ENCODE measurements at places on chromosomes 11 and 22.

DNA sequence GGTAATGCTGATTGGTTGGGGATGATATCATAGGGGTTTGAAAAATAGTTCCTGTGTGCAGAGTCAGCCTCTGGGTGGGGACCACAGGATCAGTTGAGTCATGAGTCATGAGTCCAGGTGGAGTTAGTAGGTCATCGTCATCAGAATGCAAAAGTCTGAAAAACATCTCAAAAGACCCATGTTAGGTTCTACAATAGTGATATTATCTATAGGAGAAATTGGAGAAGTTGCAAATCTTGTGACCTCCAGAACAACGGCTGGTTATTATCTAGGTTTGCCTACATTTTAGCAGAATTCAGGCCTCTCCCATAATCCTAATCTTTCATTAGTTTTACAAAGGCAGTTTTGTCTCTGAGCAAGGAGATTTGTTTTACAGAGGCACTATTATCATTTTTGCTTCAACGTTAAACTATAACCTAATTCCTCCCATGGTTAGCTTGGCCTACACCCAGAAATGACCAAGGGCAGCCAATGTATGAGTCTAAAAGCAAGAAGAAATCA is 38.9 kb downstream of the MS4A2 start:
- no peak for DNase-seq

- DNase-seq = no peak
Observed at GRCh38 chr11:37115963-37116362, 517.9 kb upstream of the RAG2 start.

DNA sequence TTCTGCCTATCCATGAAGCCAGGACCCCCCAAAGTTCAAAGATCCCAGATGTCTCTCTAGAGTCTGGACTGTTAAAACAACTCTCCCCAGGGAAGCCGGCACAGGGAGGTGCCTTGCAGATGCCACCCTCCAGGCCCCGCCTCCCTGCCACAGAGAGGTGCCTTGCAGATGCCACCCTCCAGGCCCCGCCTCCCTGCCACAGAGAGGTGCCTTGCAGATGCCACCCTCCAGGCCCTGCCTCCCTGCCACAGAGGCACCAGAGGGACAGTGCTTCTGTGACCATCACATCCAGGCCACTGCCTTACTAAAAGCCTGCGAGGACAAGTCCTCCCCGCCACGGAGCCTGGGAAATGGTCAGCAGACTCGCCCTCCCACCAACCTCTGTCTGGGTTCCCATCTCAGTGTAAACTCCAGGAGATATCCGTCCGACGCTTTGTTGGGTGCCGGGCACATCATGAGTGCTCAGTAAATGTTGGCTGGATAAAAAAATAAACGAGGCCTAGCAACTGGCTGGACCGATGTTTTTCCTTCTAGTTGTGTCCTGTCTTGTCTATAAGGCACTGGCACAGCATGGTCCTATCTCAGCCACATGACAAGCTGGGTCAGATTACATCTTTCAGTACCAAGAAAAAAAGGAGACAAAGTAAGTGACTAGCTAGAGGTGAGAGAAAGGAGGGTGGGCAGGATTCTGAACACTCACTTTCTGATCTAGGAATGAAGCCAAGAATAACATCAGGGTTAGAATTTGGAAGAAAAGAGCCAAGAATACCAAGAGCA is 91.2 kb upstream of the CSNK2A3 start:
- DNase-seq = peak; percentile 37

GRCh38 chr11:58796333-58796732 is 48.2 kb downstream of the GLYATL2 start:
- no peak for DNase-seq

DNA sequence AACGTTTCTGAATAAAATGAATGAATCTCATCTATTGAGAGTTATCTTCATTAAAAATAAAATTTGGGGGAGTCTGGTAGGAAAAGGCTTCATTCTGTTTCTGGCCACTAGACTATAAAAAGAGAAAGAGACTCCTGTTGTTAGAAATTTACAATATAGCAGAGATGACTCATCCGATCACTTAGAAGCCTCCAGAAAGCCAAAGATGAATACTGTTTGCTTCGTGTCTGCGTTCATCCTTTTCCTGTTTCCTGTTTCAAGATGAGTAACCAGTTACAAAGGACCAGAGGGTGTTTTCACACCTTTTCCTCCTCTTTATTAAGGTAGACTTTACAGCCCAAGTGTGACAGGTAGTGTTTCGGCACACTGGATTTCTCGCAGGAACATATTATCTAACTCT is 1120.7 kb downstream of the LRRC4C start:
- DNase-seq = peak; percentile 8

DNA sequence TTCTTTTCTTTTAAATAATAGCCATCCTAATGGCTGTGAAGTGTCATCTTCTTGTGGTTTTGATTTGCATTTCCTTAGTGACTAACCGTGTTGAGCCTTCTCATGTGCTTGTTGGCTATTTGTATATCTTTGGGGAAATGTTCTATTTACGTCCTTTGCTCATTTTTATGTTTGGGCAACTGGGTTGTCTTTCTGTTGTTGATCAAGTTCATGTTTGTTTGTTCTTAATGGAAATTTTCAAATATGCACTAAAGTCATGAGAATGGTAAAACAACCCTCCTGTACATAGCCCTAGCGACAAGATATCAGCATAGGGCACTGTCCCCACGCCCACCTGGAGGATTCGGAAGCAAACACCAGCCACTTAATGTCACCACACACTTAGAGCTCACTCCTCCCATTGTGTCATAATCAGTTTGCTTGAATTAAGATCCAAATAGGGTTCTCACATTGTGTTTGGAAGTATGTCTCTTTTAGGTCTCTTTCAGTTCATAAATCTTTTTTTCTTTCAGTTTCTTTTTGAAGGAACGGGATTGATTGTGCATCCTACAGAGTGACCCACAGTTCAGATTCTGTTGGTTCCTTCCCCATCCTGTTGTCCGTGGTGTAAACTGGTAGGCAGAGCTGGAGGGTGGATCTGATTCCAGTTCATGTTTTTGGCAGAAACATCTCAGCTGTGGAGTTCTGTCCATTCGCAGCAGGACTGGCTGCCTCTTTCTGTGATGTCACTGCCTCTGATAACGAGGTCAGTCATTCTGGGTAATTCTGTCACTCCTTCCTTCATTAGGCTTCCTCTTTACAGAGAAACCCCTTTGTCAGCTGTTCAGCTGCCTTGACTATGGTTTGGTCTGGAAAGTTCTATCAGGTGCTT is 26.4 kb upstream of the ADORA2A start:
- no peak for DNase-seq
